Ureter (tissue), 1 donor: ENCODE measurements at places on chromosomes 5 and 9. TPM values are rescaled to one million over a fixed set of nuclear protein-coding genes. Genes with fewer than 3 reads are reported as not detected.

- DNase-seq: no peak
Observed at GRCh38 chr5:59722874-59723273, 170.7 kb downstream of the PDE4D start.

DNA sequence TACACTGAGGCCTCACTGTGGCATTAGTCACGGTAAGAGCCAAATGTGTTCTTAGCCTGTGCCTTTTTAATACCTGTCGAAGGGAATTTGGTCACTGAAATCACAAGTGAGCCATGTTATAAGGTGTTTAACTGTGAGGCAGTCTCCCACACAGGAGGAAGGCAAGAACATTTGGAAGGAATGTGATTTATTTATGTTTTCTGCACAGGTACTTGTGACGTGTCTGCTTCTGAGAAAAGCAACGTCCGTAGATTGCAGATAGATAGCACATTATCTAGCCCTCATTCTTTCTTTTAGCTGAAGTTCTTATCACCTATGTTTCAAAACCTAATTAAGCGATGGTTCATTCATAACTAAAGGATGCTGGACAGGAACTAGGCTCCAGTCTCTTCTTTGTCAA lies 19.0 kb upstream of the SMARCA2 start:
- DNase-seq: no peak

DNA sequence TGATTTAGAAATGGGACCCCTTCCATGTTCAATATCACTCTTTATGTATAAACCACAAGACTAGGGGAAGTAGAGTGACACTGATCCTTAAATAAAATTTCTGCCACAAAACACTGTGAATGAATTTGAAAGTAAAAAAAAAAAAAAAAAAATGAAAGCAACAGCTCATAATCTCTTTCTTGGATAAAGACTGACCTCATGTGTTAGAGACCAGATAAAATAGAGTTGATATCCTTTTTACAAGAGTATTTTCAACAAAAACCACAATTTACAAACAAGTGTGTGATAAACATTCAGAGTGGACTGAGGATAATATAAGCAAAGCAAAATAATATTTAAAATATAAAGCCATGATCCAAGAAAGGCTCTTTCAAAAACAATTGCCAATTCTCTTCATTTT lies 180.2 kb downstream of the FBXL17 start:
- DNase-seq: no peak

DNA sequence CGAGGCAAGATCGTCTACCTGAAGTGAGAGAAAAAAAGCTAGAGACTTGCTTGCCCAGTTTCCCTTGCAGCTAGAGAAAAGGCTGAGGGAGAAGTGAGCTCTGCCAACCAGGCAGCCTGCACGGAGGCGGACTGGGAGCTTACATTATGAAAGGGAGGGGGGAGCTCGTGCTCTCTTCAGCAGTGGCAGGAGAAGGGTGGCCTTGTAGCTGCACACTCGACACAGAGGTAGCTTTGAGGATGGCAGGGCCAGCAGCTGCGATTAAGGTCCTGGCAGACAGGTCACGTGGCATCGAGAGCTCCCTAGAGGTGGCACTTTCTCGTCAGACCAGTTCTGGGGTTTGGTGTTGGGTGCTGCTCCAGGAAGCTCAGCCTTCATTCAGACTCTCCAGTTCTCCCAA lies 26.7 kb downstream of the APBA1 start:
- peak; percentile 82 for DNase-seq

GRCh38 chr9:12538842-12539579 lies 154.2 kb upstream of the TYRP1 start:
- no peak for DNase-seq

- no peak for DNase-seq
Observed at GRCh38 chr9:36217256-36217968, 26.7 kb downstream of the CLTA start.

GRCh38 chr9:130956636-130957450 lies 17.8 kb upstream of the FIBCD1 start:
- DNase-seq: no peak

Gene PTGDS
- 111 TPM for total RNA-seq

DNA sequence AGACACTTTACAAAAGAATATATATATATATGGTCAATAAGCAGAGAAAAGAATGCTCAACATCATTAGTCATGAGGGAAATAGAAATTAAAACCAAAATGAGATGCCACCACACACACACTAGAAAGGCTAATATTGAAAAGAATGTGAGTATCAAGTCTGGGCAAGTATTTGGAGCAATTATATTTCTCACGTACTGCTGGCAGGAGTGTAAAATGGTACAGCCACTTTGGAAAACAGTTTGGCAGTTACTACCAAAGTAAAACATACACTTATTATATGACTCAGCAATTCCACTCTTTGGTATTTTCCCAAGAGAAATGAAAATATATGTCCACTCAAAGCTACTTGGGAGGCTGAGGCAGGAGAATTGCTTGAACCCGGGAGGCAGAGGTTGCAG lies 29.8 kb downstream of the NEUROG1 start:
- no peak for DNase-seq

- DNase-seq: no peak
Observed at GRCh38 chr5:39167141-39167971, 52.0 kb downstream of the FYB1 start.

Gene PSD2
- total RNA-seq: 0.21 TPM

GRCh38 chr9:81964218-81965171 lies 21.2 kb downstream of the SPATA31D3 start:
- no peak for DNase-seq

DNA sequence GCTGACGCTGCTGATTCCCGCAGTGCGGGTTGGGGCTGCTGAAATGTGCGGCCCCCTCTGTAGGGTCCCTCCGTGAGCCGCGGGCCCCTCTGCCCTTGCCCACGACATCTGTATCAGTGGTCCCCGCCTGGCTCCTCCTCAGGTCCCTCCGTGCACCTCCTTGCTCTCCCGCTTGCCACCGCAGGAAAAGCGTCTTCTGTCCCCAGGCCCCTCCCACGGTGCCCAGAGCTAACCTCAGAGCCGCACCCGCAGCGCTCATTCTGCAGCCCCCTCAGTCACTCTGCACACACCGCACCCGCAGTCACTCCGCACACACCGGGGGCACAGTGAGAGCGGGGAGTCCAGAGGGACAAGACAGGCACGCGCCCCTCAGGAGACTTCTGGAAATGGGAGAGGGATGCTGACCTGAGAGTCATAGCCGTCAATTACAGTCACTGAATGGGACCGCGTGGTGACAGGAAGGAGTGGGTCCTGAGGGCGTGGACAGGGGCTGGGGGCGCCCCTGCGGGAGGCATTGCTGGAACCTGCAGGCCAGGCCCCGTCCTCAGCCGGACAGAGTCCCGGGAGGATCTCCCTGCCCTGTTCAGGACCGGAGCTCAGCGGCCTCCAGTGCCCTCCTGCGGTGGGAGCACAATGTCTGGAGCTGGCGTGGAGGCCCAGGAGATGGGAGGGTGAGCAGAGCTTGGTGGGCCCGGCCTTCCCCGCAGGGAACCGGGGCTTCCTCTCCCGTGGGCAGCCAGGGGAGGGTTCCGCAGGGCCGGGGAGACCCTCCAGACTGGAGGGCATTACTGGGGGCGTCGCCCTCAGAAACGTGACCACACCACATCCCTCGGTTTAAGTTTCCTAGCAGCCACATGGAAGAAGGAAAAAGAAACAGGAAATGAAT lies 66.1 kb upstream of the CTSL start:
- DNase-seq: no peak

- no peak for DNase-seq
Observed at GRCh38 chr5:138574744-138575193, 432 bp downstream of the HSPA9 start.
